ENCODE measurements at places on chromosomes 7 and 10.

GRCh38 chr7:26681819-26682418 is 182.5 kb downstream of the SKAP2 start:
- no peak for DNase-seq

GRCh38 chr10:118725886-118726500 is 28.8 kb downstream of the CACUL1 start:
- DNase-seq: no peak

DNA sequence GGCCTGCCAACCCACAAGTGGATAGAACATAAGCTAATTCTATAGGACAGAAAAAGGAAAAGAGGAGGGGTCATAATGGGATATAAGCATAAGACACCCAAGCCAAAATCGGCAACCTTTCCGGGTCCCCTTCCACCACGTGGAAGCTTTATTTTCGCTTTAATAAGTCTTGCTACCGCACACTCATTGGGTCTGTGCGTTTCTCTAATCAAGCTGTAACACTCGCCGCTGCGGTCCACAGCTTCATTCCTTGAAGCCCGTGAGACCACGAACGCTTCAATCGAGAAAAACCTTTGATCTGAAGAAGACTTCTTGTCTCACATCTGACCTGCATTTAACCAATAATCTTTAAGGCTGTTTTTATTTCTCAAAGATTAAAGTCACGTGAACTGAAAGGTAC is 35.8 kb upstream of the HECW1 start:
- DNase-seq: no peak

- no peak for DNase-seq
Measured at GRCh38 chr7:47709451-47709850, 127.5 kb upstream of the TNS3 start.

GRCh38 chr10:124369066-124369465 is 49.7 kb downstream of the OAT start:
- DNase-seq: no peak

DNA sequence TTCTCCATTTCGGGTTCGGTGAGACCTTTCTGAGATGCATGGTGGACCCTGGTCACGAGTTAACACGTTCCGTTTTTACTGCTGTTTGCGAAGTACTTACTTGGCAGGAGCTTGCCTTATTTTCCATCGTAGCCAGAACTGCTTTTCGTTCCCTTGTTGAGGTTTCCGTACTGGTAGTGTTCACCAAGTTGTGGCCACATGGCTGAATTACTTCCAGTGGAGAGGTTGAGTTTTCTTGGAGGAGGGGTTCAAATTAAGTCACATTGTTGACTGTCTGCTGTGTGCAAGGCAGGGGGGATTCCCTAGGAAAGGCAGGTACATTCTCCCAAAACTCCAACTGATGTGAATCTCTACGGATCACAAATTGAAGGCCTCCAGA is 4.0 kb downstream of the MXI1 start:
- DNase-seq: no peak

DNA sequence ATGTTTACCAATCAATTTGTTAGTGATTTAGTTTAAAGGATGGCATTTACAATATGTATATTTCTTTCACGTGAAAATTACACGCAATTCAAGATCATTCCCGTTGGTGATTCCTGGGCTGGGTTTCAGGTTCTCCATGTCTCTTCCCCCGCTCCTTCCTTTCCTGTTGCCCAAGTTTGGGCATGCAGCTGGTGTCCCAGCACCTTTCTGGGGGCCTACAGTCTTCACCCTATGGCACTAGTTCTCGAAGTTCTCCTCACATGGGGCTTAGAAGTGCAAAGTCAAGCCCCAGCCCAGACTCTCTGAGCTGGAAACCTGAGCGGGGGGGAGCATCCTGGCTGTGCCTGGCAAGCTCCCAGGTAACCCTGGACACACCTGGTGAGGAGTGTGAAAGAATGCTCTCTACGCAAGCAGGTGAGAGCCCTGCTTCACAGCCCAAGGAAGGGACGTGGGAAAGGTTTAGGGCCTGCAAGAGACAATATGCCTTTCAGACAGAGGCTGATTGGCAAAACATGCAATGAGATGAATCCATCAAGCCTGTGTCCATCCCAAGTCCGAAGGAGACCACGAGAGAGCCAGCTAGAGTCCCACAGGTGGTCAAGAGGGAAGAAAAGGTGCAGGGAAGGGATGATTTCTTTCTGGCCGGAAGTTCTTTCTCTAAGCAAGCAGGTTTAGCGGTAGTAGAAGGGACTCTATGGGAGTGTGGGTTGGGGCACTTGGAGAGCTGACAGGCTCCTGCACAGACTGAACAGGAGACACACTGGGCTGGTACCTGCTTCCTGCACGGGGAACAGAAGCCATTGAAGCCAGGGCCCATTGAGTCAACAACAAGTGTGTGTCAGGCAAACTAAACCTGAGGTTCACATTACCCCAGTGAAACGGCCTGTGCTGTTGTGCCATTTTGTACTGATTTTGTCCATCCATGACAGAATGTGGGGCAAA is 131.1 kb downstream of the ADARB2 start:
- DNase-seq: no peak

Data from hepatic stellate cell (primary cell).